Activated naive CD8-positive, alpha-beta T cell treated with anti-CD3 and anti-CD28 coated beads, Interleukin-2, amount 50 U/mL, for 24 hours (primary cell): ENCODE measurements at places on chromosomes 2 and 18.

- no peaks in the 10 kb centered on the region for H3K4me1 ChIP-seq
- H3K4me3 ChIP-seq, result no peak overlapping the region
- H3K27me3 ChIP-seq, result peaks cover 8% of the 10 kb centered on the region
- H3K27ac ChIP-seq, result no peak overlapping the region
- H3K36me3 ChIP-seq, result peaks cover 5% of the 10 kb centered on the region
These were observed 8.7 kb upstream of the RPRD1A start for GRCh38 chr18:36075862-36076587.

GRCh38 chr18:6423289-6423688 lies 8.6 kb upstream of the L3MBTL4 start:
- no peaks in the 10 kb centered on the region for H3K27me3 ChIP-seq
- no peaks in the 10 kb centered on the region for H3K36me3 ChIP-seq
- DNase-seq, result no peak
- H3K4me3 ChIP-seq, result no peak overlapping the region
- H3K4me1 ChIP-seq, result no peaks in the 10 kb centered on the region

DNA sequence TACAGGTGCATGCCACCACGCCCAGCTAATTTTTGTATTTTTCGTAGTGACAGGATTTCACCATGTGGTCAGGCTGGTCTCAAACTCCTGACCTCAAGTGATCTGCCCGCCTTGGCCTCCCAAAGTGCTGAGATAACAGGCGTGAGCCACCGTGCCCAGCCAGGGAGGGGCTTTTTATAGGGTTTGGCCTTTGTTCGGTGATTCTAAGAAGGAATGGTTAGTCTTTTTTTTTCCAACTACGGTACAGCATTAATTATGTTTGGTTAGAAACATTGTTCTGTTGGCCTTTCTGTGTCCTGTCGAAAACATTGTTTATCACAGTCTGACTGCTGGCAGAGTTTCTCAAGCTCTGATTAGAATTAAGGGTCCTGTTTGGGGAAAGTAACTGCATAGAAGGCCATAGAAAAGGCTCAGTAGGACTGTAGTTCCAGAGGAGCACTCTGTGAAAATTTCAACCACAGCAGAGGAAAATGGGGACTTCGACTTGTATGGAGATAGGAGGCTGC lies 19.3 kb upstream of the SMCHD1 start:
- peaks cover 73% of the 10 kb centered on the region for H3K4me1 ChIP-seq
- no peaks in the 10 kb centered on the region for H3K27me3 ChIP-seq
- peaks cover 5% of the 10 kb centered on the region for H3K36me3 ChIP-seq
- peak overlapping the region; percentile 73 for H3K4me3 ChIP-seq

- H3K4me3 ChIP-seq, result no peak overlapping the region
- no peaks in the 10 kb centered on the region for H3K27me3 ChIP-seq
These were observed 277.3 kb downstream of the GALR1 start for GRCh38 chr18:77526962-77527361.

- peaks cover 11% of the 10 kb centered on the region for H3K27me3 ChIP-seq
- H3K36me3 ChIP-seq, result no peaks in the 10 kb centered on the region
- H3K27ac ChIP-seq, result no peak overlapping the region
These were observed 417.0 kb downstream of the GALR1 start for GRCh38 chr18:77666613-77667012.

DNA sequence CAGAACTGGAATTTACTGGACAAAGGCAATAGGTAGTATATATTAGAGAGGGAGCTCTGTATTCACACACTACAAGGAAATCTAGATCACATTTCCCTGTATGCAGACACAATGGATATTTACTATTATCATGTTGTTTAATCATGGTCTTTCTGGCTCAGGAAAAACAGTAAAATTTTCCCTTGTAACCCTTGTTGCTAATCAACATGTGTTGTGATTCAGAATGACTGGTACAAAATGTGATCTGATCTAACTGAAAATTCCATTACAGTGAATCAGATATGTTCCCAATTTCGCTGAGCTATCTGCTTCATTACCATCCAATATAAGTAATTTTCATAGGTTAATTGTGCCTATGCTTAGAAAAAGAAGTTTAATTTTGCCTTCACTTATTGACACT lies 1109.7 kb downstream of the LRP1B start:
- H3K4me3 ChIP-seq, result no peak overlapping the region
- DNase-seq, result no peak
- H3K27me3 ChIP-seq, result no peaks in the 10 kb centered on the region
- H3K4me1 ChIP-seq, result no peaks in the 10 kb centered on the region

DNA sequence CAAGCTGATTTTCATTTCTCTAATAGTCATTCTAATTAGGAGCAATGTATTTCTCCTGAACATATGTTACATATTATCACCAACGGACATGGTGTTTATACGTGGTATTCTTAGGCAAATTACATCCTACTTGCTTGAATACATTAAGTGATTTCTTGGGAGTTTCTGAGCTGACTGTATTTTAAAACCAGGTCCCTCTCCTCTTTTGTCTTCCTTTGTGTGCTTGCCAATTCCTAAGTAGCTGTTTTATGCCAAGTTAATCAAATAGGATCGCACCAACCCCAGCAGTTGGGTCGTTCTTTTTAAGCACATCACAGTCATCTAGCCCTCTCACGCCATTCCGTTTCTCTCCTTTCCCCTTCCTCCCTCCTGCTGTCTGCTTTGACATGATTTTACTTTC lies 75.4 kb upstream of the MAP2 start:
- H3K27me3 ChIP-seq, result no peaks in the 10 kb centered on the region
- no peak for DNase-seq
- no peaks in the 10 kb centered on the region for H3K4me1 ChIP-seq
- H3K36me3 ChIP-seq, result no peaks in the 10 kb centered on the region

- H3K4me3 ChIP-seq, result peak overlapping the region; percentile 71
- peak overlapping the region; percentile 36 for H3K27ac ChIP-seq
- H3K36me3 ChIP-seq, result no peaks in the 10 kb centered on the region
These were observed 1.3 kb downstream of the RAB31 start for GRCh38 chr18:9709304-9709877.

GRCh38 chr2:189534854-189535832 lies 45.4 kb downstream of the SLC40A1 start:
- peaks cover 7% of the 10 kb centered on the region for H3K27me3 ChIP-seq
- H3K4me3 ChIP-seq, result no peak overlapping the region
- no peaks in the 10 kb centered on the region for H3K36me3 ChIP-seq

- H3K4me1 ChIP-seq, result no peaks in the 10 kb centered on the region
- no peak overlapping the region for H3K4me3 ChIP-seq
- no peak for DNase-seq
- no peaks in the 10 kb centered on the region for H3K36me3 ChIP-seq
- H3K27me3 ChIP-seq, result no peaks in the 10 kb centered on the region
- no peak overlapping the region for H3K27ac ChIP-seq
These were observed 437.6 kb downstream of the NCKAP5 start for GRCh38 chr2:133130548-133131246.

- no peak for DNase-seq
- H3K36me3 ChIP-seq, result no peaks in the 10 kb centered on the region
- no peak overlapping the region for H3K4me3 ChIP-seq
- H3K27ac ChIP-seq, result no peak overlapping the region
These were observed 64.3 kb downstream of the LRP2 start for GRCh38 chr2:169298007-169298406.

DNA sequence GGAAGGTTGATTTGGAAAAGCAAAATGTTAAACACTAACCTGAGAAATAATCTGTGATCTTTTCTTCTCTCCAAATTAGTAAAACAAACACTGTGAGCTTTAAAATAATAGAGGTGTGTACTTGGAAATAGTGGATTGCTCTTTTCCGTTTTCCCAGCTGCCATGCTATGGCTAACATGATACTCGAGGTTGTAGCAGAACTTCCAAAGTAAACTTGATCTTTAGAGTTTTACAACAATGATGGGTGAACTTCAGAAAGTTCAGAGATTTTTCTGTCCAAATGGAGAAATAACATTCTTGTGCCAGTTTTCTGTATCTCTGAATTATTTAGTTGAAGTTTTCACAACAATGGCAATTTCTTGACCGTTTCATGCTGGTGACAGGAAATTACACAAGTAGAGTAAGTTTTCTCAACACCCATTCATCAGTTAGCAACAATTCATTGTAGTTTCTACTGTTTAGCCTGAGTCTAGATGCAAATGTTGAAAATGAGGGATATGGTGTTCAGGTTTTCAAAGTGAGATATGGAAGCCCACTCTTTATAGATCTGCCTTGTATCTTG lies 135.3 kb upstream of the CTAGE1 start:
- no peak overlapping the region for H3K27ac ChIP-seq
- DNase-seq, result no peak
- no peak overlapping the region for H3K4me3 ChIP-seq
- no peaks in the 10 kb centered on the region for H3K36me3 ChIP-seq
- H3K27me3 ChIP-seq, result peaks cover 10% of the 10 kb centered on the region

DNA sequence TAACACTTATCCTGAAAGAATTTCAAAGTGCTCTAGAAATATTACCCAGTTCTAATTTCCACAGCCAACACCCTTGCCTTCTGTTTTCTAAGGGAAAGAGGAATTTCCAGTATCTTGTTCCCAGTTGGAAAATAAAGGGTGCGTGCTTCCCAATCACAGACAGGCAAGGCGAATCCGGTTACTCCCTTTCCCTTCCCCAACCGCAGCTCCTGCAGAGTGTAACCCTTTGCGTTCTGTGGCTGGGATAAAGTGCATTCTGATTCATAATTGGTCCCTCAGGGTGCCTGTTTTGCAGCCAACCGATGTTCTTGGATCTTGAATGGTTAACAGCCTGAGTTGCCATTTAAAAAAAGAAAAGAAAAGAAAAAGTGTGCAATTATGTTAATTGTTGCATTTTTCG lies 40.6 kb upstream of the PGAP1 start:
- H3K4me3 ChIP-seq, result no peak overlapping the region
- H3K27ac ChIP-seq, result no peak overlapping the region
- no peaks in the 10 kb centered on the region for H3K27me3 ChIP-seq
- no peak for DNase-seq
